DND-41 (cell line): ENCODE measurements at places on chromosomes 3 and 15.

DNA sequence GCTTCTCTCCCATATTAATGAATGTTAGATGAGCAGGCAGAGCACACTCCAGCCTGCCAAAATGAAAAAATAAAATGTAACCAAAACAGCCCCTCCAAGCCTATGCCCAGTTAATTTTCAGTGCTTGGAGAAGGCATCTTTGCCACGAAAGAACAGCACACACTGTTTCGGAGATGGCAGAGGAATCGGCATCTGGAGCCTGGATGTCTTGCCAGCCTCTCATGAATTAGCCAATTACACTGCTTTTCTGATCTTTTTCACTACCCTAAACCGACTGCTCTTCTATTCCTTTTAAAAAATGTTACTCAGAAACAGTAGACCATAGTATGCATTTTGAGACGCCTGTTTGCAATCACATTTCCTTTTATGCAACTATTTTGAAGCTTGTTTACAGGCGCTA lies 249.6 kb downstream of the TLE3 start:
- DNase-seq = no peak

GRCh38 chr3:64685800-64686445 lies 1.9 kb downstream of the ADAMTS9 start:
- no peak for DNase-seq

GRCh38 chr15:76795217-76795616 lies 109.9 kb downstream of the SCAPER start:
- DNase-seq = no peak

GRCh38 chr15:42077689-42078088 lies 16.7 kb downstream of the PLA2G4D start:
- DNase-seq = no peak

DNA sequence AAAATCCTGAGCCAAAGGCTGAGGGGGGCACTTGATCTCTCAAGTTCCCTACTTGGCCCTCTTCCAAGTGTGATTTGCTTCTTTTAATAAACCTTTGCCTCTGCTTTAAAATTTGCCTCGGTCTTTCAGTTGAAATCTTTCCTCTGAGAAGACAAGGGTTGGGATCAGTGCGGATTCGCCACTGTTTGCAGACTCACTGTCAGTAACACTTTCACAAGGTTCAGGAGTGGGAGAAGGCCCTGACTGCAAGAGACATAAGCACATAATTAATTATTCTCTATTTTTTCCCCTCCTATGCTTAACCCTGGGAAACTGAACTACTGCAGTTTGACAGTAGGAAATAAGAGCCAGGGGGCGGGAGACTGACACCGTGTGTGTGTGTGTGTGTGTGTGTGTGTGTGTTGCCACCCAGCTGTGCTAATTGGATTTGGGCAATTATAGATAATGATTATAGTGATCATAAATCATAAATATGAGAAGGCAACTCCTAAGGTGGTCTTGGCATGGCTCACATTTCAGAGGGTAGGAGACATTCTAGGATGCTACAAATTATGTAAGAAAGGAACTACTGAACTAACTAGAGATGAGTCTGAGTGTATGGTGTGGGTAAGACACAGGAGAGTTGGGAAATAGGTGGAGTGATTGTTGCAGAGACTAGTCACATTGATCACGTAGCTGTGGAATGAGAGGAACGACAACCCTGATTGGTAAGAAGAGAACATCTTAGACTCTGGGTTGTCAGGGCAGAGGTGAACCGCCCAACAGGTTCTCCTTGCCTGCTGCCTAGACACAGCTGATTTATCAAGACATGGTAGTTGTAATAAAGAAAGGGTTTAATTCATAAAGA lies 5.5 kb upstream of the ZNF662 start:
- DNase-seq = no peak

DNA sequence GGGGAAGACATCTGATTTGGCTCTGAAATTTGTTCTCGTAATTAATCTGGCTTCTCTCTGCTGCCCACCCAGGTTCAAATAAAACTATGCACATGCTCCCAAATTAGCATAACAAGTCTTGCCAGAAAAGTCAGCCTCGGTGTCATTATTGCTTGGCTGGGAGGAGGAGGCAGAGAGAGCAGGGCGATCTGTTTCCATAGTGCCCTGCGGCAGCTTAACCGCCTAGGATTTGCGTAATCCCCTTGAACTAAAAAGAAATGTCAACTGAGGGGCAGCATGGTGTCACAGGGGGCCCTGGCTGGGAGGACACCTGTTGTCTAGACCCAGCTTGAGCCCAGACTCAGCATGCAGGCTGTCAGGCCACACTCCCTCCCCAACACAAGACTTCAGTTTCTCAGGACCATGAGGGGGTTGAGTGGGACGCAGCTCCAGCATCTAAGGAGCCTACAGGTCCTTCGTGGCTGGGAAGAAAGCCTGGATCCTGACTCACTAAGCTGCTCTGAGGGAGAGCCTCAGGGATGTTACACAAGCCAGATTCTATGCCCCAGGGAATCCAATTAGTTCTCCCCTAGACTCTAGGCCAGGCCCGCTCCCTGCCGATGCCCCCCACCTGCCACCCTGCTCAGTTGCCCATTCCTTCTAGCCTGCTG lies 17.3 kb downstream of the MRPS11 start:
- no peak for DNase-seq

DNA sequence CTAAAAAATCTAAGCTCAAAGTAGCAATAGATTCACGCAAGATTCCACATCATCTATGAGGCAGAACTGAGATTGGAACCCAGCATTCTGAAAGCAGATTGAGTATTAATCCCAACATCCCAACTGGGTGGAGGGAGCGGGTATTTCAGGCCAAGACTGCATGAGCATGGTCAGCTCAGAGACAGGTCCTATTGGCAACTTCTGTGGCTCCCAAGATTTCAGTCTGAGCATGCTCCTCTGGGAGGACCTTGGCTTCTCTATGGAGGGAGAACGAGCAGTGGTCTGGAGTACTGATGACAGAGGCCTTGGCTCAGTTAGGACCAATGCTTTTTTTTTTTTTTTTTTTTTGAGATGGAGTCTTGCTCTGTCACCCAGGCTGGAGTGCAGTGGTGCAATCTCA lies 4.0 kb upstream of the ITGA11 start:
- DNase-seq = no peak

DNA sequence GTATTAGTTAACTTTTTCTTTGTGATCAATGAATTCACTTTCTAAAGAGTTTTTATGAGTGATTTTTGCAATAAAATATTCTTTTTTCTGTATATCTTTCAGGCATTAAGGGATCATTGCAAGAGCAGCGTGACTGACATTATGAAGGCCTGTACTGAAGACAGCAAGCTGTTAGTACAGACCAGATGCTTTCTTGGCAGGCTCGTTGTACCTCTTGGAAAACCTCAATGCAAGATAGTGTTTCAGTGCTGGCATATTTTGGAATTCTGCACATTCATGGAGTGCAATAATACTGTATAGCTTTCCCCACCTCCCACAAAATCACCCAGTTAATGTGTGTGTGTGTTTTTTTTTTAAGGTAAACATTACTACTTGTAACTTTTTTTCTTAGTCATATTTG lies 24.4 kb downstream of the SELENOT start:
- DNase-seq = no peak

DNA sequence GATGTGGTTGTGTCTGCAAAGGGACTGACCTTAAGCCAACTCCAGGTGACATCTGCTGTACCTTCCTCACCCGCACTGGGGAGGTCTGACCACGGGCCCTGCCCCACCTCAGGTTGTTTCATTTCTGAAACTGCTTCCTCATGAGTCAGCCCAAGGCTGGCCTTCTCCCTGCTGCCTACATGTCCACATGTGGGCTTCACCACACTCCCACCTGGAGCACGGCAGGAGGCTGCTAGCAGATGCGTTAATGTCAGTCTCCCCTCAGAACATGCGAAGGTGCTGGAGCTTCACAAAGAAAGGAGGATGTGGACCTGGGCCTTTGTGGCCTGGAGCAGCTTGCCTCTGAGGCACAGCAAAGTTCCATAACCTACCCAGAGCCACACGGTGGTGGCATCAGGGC lies 69.4 kb upstream of the PLXNA1 start:
- no peak for DNase-seq

- no peak for DNase-seq
Observed at GRCh38 chr3:70242297-70242882, 70.0 kb downstream of the MDFIC2 start.

GRCh38 chr3:48553886-48554845 lies 2.4 kb downstream of the PFKFB4 start:
- no peak for DNase-seq

DNA sequence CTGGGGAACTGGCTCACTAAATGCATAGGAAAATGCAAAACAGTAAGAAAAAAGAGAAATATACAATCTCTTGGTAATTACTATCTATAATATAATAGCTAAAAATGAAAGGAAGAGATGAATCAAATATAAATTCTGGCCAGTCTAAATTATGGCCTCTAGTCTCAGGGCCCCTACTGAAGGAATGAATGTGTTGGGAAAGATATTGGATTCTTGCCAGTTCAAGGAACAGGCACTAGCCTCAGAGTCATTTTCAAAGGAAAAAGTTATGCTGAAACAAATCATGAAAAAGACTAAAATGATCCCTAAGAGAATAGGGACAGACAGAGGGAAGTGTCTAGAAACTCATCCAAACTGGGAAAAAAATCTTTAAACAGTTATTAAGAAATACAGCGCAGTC lies 62.4 kb downstream of the C3orf80 start:
- DNase-seq = no peak

DNA sequence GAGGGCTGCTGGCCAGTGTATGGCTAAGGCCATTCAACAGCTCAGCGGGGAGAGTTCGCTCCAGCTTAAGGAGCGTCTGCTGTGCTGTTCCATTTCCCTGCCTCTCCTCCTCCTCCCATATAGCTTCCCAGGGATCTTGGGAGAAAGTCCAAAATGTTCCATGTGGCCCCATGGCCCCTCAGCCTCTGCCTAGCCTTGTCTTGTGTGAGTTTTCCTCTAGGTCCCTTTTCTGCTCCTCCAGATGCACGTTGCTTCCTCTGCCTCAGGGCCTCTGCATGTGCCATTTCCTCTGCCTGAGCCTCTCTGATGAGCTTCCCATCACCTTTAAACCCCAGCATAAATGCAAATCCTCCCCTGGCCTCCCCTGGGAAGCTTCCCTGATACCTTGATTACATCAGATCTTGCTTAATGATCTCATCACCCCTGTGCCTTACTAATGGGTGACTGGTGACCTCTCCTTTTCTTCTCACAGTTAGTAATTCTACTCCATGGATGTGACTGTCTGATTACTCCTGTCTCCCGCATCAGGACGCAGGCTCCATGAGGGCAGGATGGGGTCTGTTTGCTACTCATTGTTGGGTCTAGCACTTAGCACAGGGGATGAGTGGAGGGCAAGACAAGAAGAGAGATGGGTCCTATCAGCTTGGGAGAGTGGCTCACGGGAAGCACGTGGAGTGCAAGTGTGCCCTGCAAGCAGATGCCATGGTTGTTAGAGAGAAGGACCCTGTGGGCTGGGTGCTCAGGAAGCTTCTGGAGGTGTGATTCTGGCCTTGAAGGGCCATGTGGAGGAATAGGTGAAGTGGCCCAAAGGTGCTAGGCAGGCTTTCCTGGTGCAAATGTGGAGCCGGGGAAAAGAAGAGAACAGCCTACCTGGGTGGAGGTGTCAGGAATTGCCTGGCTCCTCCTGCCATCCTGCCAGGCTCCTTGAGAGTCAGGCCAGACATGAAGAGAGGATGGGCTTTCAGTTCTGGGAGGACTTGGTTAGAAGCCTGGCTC lies 23.8 kb downstream of the ITGA11 start:
- DNase-seq = no peak

DNA sequence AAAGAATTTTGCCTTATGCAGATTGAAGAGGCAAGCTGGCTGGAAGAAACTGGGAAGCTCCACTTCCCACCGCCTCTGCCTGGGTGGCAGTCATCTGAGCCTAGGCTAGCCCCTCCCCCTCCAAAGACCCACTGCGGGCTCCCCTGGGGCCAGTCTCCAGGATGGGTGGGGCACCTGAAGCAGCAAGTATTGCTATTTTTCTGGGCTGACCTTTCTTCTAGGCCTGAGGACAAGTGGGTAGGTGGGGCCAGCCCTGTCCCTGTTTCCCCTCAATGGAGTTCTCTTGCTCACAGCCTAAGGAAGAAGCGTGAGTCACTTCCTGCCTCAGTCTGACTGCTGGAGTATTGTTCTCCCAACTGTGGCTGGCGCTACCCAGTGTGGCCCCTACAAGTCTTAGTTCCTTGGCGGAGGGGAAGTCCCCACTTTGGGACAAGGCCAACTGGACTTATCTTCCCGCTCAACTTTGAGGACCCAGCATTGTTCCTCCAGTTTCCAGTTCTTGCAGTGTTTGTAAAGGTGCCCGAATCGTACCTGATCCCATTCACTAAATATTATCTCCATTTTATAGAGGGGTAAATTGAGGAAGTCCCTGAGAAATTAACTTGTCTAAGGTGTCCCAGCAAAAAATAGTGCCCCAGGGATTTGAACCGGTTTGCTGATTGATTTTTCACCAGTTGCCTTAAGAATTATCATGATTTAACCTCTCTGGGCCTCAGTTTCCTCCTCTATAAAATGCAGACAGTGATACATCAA lies 1.4 kb downstream of the FURIN start:
- peak; percentile 59 for DNase-seq

- DNase-seq = no peak
Observed at GRCh38 chr3:94293793-94294195, 230.9 kb downstream of the NSUN3 start.

DNA sequence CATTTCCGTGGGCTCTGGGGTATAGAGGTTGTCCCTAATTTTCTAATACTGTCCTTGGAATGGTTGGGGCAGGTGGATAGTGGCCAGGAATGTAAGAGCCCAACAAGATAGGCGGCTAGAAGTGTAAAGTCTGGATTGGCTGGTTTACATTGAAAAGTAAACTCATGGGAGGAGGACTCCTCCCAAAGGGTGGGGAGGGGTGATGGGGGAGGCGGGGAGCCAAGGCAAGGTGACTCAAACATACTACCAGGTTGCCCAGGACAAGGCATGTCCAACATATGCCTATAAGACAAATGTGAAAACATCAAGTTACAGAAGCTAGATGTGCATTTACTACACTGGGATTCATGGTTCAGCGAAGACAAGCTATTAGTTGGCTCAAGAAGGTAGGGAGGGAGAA lies 14.3 kb upstream of the SAMMSON start:
- no peak for DNase-seq

GRCh38 chr15:49383266-49383665 lies 39.8 kb upstream of the FGF7 start:
- no peak for DNase-seq
